ENCODE measurements at places on chromosomes 3 and 15.

GRCh38 chr3:59245300-59245858, 195.6 kb upstream of the CFAP20DC start:
- DNase-seq, result no peak

DNA sequence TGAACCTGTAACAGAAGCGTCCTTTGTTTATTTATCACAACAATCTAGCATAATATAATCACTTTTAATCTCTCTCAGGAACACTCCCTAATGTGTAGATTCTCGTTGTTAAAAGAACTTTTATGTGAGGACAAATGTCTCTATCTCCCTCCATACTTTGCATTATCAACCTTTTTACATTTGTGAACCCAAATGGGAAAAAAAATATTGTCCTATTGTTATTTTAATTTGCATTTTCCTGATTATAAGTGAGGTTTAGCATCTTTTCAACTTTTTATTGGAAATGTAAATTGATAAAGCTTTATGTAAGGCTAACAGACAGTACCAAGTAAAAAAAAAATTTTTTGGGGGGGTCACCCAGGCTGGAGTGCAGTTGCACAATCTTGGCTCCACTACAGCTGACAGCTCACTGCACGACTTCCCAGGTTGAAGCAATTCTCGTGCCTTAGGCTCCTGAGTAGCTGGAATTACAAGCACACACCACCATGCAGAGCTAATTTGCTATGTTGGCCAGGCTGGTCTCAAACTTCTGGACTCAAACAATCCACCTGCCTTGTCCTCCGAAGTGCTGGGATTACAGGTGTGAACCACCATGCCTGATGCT, 33.0 kb upstream of the DENND4A start:
- DNase-seq, result no peak

GRCh38 chr3:31354373-31354772, 178.4 kb upstream of the STT3B start:
- no peak for DNase-seq

- DNase-seq, result no peak
These were observed 519.3 kb upstream of the ARPP21 start for GRCh38 chr3:35120026-35120425.

DNA sequence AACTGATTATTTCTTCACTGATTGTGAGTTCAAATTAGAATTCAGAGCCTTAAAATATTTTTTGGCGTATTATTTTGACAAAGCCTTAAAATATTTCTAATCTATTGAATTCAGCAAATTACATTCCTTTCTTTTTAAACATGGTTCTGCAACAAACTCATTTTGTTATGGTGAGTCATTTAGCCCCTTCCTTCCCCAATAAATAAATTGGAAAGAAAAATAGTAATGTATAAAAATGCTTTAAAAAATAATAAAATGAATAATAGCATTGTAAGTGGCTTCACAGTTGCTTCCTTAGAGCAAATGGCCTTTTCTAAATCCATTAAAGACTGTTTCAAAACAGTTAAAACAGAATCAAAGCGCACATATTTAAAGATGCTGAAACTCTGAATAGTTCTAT, 12.1 kb downstream of the CSNK1G1 start:
- DNase-seq, result no peak

DNA sequence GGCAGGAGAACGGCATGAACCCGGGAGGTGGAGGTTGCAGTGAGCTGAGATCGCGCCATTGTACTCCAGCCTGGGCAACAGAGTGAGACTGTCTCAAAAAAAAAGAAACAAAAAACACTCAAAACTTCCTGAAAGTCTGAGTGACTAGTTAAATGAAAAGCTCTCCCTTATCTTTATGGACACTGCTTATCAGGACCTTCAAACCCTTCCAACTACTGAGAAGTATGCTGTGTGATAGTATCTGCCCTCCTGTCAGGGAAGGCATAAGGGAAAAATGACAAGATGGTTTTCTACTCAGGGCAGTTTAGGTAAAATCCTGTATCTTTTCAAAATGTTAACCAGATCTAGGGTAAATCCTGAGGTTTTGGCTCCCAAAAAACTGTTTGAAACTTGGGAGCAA, 21.8 kb downstream of the EMC7 start:
- DNase-seq, result no peak

DNA sequence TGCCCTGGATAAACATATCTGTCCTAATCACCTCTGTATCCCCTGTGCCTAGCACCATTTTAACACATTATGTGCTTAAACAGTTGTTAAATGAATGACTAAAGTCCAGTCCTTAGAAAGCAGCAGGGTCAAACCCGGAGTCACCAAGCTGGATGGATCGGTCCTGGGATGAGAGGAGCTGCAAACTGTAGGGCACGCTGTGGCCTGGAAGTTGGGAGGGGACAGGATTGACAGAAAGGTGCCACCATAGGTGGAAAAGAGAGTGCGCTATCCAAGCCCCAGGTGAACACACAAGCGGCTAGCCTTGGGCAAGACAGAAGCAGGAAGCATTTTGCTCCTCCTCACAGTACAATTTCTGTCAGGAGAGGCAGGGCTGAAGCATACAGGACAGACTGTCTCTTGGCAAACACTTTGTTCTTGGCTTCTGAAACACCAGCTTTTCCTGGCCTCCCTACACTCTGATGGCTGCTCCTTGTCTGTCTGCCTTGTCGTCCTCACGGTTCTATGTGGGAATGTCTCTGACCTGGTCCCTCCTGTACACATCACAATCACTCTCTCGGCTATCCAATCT, 48.4 kb upstream of the KY start:
- DNase-seq, result no peak

- no peak for DNase-seq
These were observed 109.2 kb downstream of the NEDD4 start for GRCh38 chr15:55884223-55884622.

- no peak for DNase-seq
These were observed 55.1 kb downstream of the EXOG start for GRCh38 chr3:38551026-38551832.

DNA sequence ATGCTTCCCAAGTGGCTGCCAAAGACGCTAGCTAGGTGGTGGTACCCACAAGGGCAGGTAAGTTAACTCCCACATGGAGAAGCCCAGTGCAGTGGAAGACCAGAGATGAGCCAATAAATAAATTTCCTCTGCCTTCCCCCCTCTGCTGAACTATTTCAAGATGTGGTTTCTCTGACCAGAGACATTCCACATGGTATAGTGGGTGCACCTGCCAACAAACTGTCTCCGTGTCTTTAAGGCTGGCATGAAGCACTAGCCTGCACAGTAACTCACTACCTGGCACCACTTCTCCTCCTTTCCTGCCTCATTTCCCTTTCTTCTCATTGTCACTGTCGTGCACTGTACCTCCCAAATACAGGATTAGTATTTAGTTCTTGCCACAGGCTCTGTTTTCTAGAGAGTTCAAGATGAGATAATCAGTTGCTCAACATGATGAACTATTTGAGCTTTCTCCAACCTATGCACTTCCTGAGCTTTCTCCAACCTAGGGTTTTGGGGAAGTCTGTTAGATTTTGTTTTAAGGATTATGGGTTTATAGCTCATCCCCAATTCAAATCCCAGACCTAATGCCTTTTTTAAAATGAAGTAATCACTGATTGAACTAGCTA, 8.4 kb upstream of the CRTAP start:
- no peak for DNase-seq

DNA sequence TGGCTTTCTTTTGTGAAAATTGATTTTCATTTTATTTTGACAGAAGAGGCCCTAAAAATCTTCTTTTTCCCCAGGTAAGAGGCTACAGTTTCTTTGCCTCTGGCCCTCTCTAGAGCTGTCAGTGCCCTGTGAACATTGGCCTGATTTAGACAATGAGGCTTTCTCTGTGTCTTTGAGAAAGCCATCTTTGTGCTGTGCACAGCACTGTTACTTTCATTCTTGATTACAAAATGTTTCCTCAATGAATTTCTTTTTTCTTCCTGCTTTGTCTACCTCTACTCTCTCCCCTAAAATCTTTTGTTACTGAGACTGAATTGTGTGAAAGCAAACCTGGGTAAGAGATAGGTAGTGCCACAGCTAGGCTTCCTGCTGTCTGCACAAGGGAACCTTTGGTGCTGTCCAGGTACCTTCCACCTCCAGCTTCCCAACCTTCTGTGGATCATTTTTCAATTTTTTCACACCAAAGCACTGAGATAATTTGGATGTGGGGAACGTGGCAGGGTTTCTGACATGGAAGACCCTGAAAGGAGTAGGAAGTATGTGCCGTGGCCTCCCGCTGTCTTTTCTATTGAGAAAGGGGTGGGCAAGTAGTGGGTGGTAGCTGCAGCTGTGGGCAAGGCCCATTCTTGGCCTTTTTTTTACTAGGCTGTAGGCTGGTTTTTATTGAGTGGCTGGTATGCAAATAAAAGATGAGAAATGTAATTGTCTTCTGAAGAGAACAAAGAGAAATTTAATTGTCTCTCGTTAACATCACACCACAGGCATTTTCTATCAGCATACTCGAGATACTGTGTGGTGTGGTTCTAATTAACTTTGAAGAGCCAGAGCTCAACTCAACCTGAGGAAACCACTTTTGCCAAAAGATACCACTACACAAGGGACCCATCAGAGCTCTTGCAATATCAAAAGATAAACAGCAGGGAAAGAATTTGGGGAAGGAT, 21.0 kb downstream of the RAB8B start:
- DNase-seq, result no peak
